ENCODE measurements at places on chromosomes 13 and 19. TPM values are rescaled to one million over a fixed set of nuclear protein-coding genes. Genes with fewer than 3 reads are reported as not detected.

Gene LILRB4
- 0.15 TPM for total RNA-seq

Gene AMER2
- total RNA-seq = not detected

Gene COX6B1
- 232 TPM for total RNA-seq

Gene SLC25A23
- total RNA-seq = 9.0 TPM

Gene ZNF665
- 2.0 TPM for total RNA-seq

DNA sequence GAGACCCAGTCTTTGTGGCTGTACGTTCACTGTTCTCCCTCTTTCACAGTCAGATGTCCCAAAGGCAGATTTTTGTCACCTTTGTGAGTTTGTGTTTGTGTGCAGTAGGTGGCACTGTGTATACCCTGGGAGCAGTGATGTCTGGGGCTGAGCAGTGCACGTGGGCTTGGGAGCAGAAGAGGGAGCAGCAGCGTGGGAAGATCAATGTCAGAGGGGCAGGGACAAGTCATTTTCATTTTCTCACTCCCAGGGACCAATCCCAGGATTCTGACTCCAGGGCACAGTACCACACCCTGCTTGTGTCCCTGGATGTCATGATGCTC is 2.0 kb upstream of the PSG6 start:
- no peaks in the 10 kb centered on the region for H3K27me3 ChIP-seq
- H3K4me3 ChIP-seq = no peak overlapping the region
- no peaks in the 10 kb centered on the region for H3K4me1 ChIP-seq
- no peak overlapping the region for H3K27ac ChIP-seq

DNA sequence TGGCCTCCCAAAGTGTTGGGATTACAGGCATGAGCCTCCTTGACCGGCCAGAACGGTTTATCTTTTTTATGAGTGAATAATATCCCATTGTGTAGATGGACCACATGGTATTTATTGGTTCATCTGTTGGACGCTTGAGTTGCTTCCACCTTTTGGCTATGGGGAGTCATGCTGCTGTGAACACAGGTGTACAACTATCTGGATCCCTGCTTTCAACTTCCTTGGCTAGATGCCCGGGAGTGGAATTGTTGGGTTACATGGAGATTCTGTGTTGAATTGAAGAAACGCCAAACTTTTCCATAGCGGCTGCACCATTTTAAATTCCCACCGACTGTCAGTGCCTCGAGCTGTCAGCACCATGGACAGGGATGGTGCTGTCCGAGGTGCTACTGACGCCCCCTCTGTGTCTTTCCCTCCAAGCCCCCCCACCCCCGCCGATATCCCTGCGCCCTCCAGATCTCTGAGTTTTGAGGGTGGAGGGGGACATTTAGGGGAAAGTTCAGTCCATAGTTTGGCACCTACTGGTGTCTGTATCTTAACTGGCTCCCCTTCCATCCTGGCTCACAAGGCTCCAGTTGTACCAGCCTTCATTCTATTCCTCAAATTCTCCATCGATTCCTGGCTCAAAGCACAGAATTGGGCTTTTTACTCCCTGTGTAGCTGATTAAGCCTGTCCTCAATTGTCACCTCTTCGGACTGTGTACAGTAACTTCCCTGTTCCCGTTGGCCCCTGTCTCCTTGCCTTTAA is 27.3 kb downstream of the PNPLA6 start:
- H3K27me3 ChIP-seq = no peaks in the 10 kb centered on the region
- H3K27ac ChIP-seq = no peak overlapping the region
- DNase-seq = no peak
- H3K4me3 ChIP-seq = no peak overlapping the region
- no peaks in the 10 kb centered on the region for H3K4me1 ChIP-seq

DNA sequence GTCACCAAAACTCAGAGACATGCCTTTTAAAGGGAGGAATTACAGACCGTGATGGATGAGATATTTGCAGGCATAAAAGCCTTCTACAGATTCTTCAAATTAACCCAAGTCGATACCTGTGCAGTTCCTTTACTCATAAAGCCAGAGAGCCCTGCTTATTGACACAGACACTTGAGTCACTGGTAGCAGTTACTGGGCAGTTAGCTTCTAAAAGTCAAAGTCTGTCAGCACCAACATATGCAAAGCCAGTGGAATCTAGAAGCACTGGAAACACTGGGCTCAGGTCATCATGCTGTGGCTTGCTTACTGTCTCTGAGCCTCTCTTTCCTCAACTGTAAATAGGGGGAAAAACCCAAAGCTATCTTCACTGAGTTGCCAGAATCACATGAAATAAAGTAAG is 25.7 kb upstream of the LRCH1 start:
- no peaks in the 10 kb centered on the region for H3K4me1 ChIP-seq
- H3K4me3 ChIP-seq = no peak overlapping the region

DNA sequence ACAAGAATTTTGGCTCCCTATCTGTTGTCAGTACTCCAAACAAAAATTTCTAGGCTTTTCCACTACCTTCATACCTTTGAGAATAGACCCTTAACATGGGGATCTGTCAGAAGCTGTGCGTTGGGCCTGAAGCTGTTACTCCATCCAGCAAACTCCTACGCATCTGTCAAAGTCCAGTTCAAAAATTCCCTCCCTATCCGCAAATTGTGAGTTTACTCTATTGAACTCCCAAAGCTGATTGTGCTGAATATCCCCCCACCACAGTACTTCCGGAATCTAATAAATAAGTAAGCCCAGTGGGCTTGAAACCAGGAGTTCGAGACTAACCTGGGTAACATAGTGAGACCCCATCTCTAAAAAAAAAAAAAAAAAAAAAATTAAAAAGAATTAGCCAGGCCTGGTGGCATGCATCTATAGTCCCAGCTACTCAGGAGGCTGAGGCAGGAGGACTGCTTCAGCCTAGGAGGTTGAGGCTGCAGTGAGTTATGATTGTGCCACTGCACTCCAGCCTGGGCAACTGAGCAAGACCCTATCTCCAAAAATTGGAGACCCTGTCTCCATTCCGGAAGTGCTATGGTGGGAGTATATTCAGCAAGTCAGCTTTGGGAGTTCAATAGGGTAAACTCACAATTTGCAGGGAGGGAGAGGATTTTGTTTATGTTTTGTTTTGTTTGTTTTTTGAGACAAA is 930 bp upstream of the FBN3 start:
- no peak overlapping the region for H3K4me3 ChIP-seq
- no peak for DNase-seq
- H3K27ac ChIP-seq = no peak overlapping the region
- no peaks in the 10 kb centered on the region for H3K36me3 ChIP-seq

DNA sequence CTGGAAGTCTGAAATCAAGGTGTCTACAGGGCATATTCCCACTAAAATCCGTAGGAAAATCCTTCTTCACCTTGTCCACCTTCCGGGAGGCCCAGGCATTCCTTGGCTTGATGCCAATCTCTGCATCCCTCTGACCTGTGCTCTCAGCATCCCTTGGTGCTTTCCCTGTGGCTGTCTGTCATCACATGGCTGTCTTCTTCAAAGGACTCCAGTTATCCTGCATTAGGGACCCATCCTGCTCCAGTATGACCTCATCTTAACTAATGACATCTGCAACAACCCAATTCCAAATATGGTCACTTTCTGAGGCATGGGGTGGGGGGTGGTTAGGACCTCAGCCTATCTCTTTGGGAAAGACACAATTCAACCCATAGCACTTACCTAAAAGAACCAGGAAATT is 423.8 kb downstream of the IRS2 start:
- no peak for DNase-seq
- no peaks in the 10 kb centered on the region for H3K27me3 ChIP-seq
- H3K27ac ChIP-seq = no peak overlapping the region
- no peaks in the 10 kb centered on the region for H3K4me1 ChIP-seq
- no peak overlapping the region for H3K4me3 ChIP-seq

DNA sequence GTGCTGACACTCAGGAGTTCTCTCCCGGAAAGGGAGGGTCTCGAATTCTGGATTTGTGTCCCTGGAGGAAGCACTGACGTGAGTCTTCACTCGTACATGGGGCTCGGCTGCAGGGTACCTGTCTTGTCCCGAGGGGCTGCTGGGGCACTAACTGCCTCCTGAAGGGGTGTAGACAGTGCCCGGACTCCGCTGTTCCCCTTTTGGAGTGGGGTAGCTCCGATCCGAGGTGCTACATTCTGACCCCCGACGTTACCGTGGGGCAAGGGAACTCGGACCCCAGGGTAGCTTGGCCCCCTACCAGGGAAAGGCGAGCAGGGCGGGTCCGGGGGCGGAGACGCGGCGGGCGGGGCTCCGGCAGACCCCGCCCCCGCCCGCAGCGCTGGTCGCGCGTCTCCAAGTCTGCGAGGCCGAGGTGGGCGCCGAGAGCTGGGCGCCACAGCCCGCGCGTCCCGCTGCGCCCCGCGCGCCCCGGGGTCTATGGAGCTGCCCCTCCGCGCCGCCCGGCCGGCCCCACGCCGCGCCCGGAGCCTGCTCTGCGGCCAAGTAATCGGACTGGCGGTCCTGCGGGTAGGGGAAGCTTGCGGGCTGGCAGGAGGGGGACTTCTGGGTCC is at the start of gene NPAS1:
Gene NPAS1 (plus strand): TSS at position 407 of the 611 bp plus-strand sequence. CDS start 1,211 bp downstream, outside the sequence.
- H3K27me3 ChIP-seq = no peaks in the 10 kb centered on the region
- no peak for DNase-seq
- H3K4me3 ChIP-seq = no peak within 1 kb of the TSS
- H3K36me3 ChIP-seq = no peaks in the 10 kb centered on the region

DNA sequence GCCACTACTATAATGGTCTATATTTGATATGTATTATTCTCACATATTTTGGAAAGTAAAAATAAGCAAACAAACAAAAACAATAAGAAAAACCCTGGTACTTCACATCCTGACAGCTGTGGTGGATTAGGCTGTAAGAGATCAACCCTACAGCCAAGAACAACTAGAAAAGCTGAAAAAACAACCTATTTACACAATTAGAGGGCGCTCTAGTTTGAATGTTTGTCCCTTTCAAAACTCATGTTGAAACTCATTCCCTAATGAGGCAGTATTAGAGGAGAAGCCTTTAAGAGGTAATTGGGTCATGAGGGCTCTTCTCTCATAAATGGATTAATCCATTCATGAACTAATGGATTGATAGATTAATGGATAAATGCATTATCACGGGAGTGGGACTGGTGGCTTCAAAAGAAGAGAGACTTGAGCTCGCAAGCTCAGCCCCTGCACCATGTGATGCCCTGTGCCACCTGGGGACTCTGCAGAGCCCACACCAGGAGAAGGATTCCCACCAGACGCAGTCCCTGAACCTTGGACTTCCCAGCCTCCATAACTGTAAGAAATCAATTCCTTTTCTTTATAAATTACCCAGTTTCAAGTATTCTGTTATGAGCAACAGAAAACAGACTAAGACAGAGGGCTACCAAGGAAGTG is 733.9 kb upstream of the ARGLU1 start:
- no peak overlapping the region for H3K4me3 ChIP-seq
- no peaks in the 10 kb centered on the region for H3K36me3 ChIP-seq
- no peak for DNase-seq
- no peaks in the 10 kb centered on the region for H3K4me1 ChIP-seq
- no peaks in the 10 kb centered on the region for H3K27me3 ChIP-seq

GRCh38 chr13:36750946-36751345 is 68.1 kb upstream of the RFXAP start:
- H3K36me3 ChIP-seq = no peaks in the 10 kb centered on the region
- H3K27ac ChIP-seq = no peak overlapping the region
- H3K27me3 ChIP-seq = no peaks in the 10 kb centered on the region

Data from naive thymus-derived CD4-positive, alpha-beta T cell (primary cell).